Ovary (tissue), 10 donors: ENCODE measurements at places on chromosomes 4 and X. TPM values are rescaled to one million over a fixed set of nuclear protein-coding genes. Genes with fewer than 3 reads are reported as not detected.

VSIG4 gene
- 4.4 TPM for total RNA-seq

MAGEB2 gene
- total RNA-seq = not detected

SPP1 gene
- 25.6 TPM for total RNA-seq

TLR6 gene
- total RNA-seq = 2.4 TPM

- H3K27ac ChIP-seq = no peak overlapping the region
- no peak for DNase-seq
- H3K36me3 ChIP-seq = no peaks in the 10 kb centered on the region
- no peak overlapping the region for H3K4me3 ChIP-seq
Observed at GRCh38 chr4:39998659-39999345, 21.1 kb upstream of the PDS5A start.

DNA sequence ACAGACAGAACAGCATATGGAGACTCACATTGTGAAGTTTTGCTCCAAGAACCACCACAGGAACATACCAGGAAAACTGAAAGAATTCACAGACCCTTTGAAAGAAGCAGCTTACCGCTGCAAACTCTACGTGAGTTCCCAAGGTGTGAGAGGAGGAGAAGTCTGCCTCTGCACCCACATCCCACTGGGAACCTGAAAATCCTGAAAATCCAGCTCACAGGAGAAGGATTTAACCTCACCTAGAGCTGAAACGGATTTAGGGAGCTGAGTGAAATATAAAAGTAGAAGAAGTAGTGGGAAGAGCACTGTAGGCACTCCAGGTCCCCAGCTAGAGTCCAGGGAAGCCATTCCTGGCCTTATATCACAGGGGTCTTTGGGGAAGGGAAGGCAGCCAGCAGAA lies 80.0 kb downstream of the FHIP1A start:
- H3K36me3 ChIP-seq = no peaks in the 10 kb centered on the region
- H3K27ac ChIP-seq = no peak overlapping the region
- DNase-seq = no peak
- H3K4me3 ChIP-seq = no peak overlapping the region
- H3K27me3 ChIP-seq = no peaks in the 10 kb centered on the region
- no peaks in the 10 kb centered on the region for H3K4me1 ChIP-seq

DNA sequence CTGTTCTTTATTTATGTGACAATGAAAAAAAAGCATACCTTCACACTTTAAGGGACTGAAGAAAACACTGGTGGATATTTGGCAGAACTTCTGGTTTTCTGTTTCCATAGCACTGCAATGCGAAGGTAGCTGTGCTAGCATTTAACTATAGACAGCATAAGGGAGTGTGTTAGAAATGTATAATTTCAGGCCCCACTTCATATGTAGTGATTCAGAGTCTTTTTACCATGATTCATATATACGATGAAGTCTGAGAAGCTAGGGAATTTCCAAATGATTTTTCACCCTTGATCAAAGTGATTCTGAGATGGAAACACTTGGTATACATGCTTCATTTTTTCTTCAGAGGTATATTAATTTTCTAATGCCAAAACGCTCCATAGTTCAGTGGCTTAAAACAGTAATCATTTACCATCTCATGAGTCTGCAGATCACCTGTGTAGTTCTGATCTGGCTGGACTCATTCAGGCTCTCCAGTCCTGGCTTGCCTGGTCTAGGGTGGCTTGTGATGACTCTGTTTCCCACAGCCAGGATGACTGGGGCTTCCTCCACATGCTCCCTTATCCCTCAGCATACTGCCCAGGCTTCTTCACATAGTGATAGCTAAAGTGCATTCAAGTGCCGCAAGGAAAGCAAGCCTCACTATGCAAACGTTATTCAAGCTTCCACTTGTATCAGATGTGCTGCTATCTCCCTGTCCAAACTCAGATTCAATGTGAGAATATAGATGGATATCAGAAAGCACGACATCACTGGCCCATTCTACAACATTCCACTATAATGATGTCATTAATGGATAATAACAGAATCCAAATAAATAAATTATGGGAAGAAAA lies 790.1 kb downstream of the TECRL start:
- DNase-seq = no peak
- no peak overlapping the region for H3K4me3 ChIP-seq
- H3K27me3 ChIP-seq = no peaks in the 10 kb centered on the region
- H3K36me3 ChIP-seq = no peaks in the 10 kb centered on the region
- H3K27ac ChIP-seq = no peak overlapping the region
